ENCODE measurements at places on chromosomes 7 and 10.

- no peak overlapping the region for H3K27ac ChIP-seq
- H3K4me3 ChIP-seq = no peak overlapping the region
- no peaks in the 10 kb centered on the region for H3K36me3 ChIP-seq
- H3K27me3 ChIP-seq = no peaks in the 10 kb centered on the region
- DNase-seq = no peak
Measured at GRCh38 chr7:19209166-19209696, 64.0 kb upstream of the FERD3L start.

DNA sequence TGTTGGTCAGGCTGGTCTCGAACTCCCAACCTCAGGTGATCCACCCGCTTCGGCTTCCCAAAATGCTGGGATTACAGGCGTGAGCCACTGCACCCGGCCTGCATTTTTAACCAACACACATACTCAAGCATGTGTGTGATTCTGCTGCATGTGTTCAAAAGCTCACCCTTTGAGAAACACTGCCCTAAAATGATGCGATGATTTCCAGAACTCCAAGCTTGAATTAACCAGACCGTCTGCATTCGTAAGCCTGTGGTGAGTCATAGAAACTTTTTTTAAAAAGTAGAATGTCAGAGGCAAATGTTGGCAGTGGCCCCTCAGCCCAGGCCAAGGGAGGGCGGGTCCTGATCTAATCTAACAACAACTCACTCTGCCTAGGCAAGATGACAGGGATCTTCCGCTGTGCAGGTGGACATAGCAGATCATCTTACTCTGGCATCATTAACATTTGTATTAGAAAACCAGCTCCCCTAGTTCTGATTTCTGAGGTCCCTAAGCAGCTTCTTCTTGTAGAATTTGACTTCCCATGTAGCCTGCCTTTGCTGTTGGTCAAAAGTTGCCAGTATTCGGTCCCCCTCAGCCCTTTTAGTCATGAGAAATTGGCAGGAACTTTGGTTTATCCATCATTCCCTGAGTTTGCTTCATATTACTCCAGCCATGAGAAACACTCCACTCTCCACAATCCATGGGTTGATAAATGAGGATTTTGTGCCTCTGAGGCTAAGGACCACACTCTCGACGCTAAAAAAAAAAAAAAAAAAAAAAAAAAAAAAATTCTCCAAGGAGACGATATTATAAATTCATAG, 190.4 kb downstream of the SKIDA1 start:
- H3K4me3 ChIP-seq = no peak overlapping the region
- no peaks in the 10 kb centered on the region for H3K27me3 ChIP-seq
- H3K4me1 ChIP-seq = no peaks in the 10 kb centered on the region
- H3K36me3 ChIP-seq = no peaks in the 10 kb centered on the region
- peak; percentile 66 for DNase-seq

DNA sequence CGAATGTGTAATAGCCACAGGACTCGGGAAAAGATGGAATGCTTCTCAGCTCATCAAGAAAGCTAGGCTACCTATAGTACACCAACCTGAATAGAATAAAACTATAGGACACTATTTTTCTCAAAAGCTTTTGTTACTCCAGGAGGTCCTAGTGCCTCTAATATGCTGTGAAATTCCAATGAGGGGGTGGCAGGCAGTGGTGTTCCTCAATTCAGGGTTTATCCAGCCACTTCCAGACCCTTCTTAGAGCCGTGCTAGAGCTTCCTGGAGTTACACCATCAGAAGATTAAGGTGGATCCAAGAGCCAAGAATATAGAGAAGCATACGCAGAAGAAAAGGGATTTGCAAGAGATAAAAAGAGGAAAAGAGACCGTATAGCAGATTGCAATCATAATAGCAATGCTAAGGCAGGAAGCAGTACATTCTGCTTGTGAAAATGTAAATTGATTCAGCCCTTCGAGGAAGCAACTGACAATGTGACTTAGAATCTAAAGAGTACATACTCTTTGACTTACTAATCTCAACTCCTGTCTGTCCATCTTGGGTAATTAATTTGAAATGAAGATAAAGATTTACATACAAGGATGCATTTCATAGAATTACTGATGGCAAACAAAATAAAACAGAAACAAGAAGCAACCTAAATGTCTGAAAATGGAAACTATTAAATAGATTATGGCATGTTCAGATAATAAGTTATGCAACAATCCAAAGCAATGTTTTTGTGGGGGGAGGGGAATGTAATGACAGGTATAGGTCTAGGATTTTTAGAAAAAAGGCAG, 2.1 kb downstream of the ST8SIA6 start:
- DNase-seq = no peak
- no peaks in the 10 kb centered on the region for H3K36me3 ChIP-seq
- peak overlapping the region; percentile 62 for H3K4me3 ChIP-seq
- no peaks in the 10 kb centered on the region for H3K27me3 ChIP-seq

- no peaks in the 10 kb centered on the region for H3K4me1 ChIP-seq
- no peaks in the 10 kb centered on the region for H3K27me3 ChIP-seq
- no peak for DNase-seq
- H3K4me3 ChIP-seq = no peak overlapping the region
Measured at GRCh38 chr7:65955718-65956117, 26.3 kb downstream of the GUSB start.

DNA sequence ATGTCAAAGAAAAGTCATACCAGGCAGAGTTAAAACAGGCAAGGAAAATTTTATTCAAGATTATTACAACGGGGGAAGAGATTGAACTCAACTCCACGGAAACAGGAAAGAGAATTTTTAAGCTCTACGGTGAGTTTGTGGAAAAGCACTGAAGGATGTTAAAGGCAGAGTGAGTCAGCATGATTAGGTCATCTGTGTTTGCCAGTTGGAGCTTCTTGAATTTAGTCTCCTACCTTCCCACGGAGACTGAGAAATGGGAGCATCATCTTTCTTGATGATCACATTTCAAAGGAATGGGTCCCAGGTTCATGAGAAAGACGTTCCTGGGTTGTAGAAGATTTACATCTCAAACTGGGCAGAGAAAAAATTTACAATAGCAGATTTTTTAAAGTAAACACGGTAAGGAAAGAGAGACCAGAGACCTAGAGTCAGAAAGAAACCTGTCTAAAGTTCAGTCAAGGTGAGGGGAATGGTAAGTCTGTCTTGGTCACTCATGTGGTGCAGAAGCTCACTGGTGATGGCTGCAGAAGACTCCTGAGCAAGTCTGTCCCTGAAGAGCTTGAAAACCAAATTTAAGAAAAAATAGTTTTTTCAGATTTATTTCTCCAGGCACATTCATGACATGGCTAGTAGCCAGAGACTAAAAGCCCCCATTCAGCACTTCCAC, 516.9 kb upstream of the LRRN3 start:
- H3K27ac ChIP-seq = no peak overlapping the region
- H3K4me1 ChIP-seq = no peaks in the 10 kb centered on the region
- DNase-seq = no peak
- H3K36me3 ChIP-seq = no peaks in the 10 kb centered on the region
- no peak overlapping the region for H3K4me3 ChIP-seq

GRCh38 chr7:234708-235553, 42.6 kb downstream of the FAM20C start:
- H3K4me3 ChIP-seq = peak overlapping the region; percentile 15
- H3K4me1 ChIP-seq = peaks cover 29% of the 10 kb centered on the region
- no peaks in the 10 kb centered on the region for H3K36me3 ChIP-seq
- H3K27me3 ChIP-seq = no peaks in the 10 kb centered on the region
- peak; percentile 89 for DNase-seq

GRCh38 chr10:113720386-113720785, 31.1 kb upstream of the PLEKHS1 start:
- H3K36me3 ChIP-seq = no peaks in the 10 kb centered on the region
- H3K4me3 ChIP-seq = no peak overlapping the region
- H3K27ac ChIP-seq = no peak overlapping the region

Measured in breast epithelium (tissue), 4 donors.